CD8-positive, alpha-beta T cell (primary cell): ENCODE measurements at places on chromosomes 1 and 21. TPM values are rescaled to one million over a fixed set of nuclear protein-coding genes. Genes with fewer than 3 reads are reported as not detected.

DNA sequence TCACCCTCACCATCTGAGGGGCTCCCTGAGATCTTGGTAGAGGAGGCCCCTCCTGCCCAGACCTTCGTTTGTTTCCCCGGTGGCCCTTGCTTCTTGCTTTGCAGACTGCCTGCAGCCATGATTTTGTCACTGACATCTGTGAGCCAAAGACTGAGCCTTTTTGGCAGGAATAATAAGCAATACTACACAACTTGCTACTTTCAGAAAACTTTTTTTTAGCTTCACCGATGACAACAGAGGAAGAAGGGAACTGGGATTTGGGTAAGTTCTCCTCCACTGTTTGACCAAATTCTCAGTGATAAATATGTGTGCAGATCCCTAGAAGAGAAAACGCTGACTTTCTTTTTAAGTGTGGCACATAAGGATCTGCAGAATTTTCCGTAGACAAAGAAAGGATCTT is 11.7 kb upstream of the CD101 start:
- no peak for DNase-seq

DNA sequence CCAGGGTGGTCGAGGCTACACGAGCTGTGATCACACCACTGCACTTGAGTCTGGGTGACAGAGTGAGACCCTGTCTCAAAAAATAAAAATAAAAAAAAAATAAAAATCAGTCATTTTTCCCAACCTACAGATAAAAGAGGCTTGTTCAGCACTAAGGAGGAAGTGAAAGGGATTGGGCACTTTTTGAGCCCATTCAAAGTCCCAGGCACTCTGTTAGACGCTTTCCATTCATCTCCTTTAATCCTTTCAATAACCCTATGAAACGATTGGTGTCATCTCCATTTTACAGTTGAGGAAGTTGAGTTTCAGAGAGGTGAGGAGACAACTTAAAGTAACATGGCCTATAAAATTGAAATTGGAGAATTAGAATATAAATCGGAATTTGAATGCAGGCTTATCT is 10.4 kb upstream of the AGO4 start:
- DNase-seq: no peak

Gene PCAT6
- 0.92 TPM for total RNA-seq

DNA sequence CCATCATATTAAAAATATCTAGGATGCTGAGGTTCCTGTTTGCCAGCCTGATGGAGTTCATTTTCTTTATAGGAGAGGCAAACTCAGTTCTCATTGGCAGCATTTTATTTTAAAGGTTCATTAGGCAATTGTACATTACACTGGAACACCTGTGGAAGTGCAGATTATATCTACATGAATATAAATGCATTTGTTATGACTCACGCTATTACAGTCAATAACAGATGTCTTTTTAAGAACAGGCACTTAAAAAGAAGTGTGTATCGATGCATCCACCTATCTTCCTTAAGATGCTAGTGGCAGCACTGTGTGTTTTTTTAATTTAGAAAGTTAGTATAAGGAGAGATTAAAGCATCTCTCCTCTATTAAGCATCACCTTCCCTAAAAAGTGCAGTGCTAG is 276.5 kb downstream of the PRDM2 start:
- DNase-seq: no peak

DNA sequence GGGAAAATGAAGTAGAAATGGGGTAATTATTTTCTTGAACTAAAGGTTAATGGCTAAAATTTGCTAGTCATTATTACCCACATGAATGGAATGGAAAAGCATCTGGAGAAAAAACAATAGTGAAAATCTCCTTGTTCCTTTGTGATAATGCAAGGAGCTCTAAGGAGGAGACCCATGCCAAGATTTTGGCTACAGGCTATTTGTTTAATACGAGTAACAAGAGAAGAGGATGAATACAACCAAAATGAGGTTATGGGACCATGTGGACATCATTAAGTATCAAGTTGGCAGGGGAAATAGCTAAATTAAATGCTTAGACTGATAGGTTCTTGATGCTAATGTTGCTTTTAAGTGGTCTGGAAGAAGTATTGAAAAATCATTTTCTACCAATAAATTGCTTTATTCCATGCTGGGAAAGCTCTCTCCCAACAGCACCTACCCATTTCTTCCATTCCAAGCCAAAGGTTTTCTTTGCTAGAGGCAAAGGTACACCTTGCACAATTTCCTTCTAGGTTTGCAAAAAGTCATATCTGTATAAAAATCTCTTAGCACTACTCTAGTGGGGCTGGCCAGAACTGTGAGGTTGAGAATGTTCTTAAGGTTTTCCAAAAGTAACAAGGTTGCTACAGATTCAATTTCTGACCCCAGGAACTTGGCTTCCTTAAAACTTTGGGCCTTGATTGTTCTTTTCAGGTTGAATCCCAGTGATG is 100.2 kb downstream of the SMYD2 start:
- DNase-seq: no peak

DNA sequence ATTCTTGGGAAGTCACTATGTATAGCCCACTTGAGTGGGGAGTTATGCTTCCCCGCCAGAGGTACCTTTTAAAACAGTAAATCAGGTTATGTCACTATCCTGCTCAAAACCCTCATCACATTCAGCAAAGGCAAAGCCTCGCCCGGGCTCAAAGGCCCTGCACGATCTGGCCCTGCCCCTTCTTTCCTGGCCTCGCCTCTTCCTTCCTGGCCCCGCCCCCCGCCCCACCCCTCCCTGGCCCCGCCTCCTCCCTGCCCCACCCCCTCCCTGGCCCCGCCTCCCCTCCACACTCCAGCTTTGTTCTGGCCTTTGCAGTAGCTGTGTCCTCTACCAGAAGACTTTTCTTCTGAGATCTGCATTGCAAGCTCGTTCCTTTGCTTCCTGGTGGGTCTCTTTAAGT is 6.6 kb downstream of the LDLRAD2 start:
- DNase-seq: no peak

GRCh38 chr21:43755820-43756594 is 20.1 kb downstream of the CSTB start:
- no peak for DNase-seq

Gene OPRD1
- total RNA-seq: not detected

- DNase-seq: no peak
These were observed 48.5 kb downstream of the CAPN2 start for GRCh38 chr1:223760833-223761232.

- DNase-seq: no peak
These were observed 54.3 kb upstream of the GALNT2 start for GRCh38 chr1:230012741-230013140.

Gene TMEM59
- 125 TPM for total RNA-seq

Gene KCNK1
- not detected for total RNA-seq

Gene SH2D2A
- total RNA-seq: 85.6 TPM

DNA sequence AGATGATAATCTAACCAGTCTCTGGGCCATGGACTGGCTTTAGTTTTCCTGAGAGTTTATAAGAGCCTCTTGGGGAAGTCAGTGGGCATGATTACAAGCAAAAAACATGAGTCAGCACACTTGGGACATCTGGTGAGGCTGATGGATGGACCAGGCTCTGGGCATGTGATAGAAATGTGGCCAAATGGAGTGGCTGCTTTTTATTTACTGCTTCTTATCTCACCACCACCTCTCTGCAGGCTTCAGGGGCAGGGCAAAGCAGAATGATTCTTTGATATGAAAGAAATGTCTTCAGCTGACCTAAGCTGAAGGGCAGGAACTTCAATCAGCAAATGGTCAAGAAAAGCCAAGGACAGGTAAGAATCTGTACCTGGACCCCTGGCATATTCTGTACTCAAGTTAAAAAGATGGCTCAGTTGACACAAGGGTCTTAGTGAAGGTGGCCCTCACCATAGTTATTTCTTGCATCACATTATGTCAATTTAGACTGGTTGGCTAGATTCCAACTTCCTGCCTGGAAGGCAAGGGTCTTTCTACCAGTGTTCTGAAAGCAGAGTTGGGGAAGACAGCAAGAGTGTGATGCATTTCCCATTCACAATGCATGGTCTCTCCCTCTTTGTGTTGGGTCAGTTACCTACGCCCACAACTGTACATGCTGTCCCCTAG is 162.8 kb downstream of the FASLG start:
- no peak for DNase-seq

Gene CLDN14
- not detected for total RNA-seq

Gene RASAL2
- not detected for total RNA-seq

DNA sequence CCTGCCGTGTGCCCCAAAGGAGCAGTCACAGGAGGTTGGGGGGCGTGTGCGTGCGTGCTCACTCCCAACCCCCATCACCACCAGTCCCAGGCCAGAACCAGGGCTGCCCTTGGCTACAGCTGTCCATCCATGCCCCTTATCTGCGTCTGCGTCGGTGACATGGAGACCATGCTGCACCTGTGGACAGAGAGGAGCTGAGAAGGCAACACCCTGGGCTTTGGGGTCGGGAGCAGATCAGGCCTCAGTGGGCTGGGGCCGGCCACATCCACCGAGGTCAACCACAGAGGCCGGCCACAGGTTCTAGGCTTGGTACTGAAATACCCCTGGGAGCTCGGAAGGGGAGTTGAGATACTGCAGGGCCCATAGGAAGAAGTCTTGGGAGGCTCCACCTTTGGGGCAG is 23.5 kb downstream of the COL6A1 start:
- DNase-seq: peak; percentile 45

Gene FNDC10
- 1.6 TPM for total RNA-seq

GRCh38 chr1:232627645-232628334 is 2.1 kb downstream of the SIPA1L2 start:
- DNase-seq: no peak

GRCh38 chr1:109136766-109137165 is 22.9 kb downstream of the ELAPOR1 start:
- no peak for DNase-seq

Gene DMRTA2
- not detected for total RNA-seq

- no peak for DNase-seq
These were observed 89.6 kb downstream of the AK5 start for GRCh38 chr1:77371396-77371795.

Gene TAS1R1
- not detected for total RNA-seq

Gene PLA2G2C
- not detected for total RNA-seq

DNA sequence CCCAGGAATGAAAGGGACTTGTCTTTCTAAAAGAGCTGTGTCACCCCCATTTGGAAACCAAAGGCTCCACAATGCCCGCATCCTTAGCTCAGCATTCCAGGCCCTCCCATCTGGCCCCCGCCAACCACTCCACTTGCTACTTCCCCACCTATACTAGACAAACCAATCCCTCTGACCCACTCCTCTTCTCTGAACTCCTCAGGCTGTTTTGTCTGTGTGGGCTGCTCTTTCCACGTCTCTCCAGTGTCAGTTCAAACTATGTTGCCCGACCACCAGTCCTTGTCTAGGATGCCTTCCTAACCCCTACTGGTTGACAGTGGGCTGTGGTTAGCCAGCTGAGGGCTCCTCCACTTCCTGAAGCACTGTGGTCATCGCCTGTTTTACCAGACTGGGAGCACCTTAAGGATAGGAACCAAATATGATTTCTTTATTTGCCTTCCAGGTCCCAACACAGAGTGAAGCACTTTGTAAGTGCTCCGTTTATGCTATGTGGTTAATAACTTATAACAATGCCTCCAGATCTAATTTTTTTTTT is 8.1 kb upstream of the COA7 start:
- no peak for DNase-seq

- no peak for DNase-seq
These were observed 17.7 kb downstream of the FAF1 start for GRCh38 chr1:50942334-50942733.

DNA sequence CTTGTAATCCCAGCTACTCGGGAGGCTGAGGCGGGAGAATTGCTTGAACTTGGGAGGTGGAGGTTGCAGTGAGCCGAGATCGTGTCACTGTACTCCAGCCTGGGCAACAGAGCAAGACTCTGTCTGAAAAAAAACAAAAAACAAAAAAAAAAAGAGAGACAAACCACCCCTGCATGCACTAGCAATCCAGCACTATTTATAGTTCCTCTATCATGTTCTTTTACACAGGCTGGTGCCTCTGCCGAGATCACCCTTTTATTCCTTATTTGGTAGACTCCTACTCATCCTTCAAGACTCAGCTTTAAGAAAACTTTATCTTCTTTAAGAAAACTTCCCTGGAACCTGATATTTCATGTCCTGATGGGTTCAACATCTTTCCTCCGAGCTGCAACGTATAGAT is 10.8 kb downstream of the FMO5 start:
- no peak for DNase-seq

DNA sequence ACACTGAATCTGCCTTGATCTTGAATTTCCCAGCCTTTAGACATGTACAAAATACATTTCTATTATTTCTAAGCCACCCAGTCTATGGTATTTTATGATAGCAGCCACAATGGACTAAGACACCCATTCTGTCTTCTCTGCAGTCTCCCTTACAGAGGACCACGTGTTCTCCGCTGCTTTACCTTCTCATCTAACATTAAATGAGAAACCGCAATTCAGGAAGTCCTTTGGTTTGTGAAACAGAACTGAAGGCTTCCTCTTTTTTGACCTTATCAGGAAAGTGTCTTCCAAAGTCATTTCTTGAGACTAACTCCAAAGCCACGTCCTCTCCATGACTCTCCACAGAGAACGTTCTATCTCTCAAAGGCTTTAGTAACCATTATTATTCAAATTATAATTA is 560.1 kb downstream of the OMA1 start:
- DNase-seq: no peak

DNA sequence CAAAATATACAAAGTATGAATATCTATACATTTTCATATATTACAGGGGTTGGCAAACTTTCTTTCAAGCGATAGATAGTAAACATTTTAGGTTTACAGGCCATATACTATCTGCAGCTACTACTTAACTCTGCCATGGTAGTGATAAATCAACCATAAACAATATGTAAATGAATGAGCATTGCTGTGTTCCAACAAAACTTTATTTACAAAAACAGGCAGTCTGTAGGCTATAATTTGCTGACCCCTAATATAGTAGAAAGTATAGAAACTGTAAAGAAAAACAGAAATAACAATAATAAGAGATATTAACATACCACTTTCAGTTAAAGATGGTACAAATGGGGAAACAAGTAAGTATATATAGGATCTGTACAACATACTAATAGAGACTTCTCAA is 58.1 kb downstream of the COLGALT2 start:
- no peak for DNase-seq

- DNase-seq: peak; percentile 35
These were observed 16.0 kb downstream of the OR2T11 start for GRCh38 chr1:248618878-248619277.

DNA sequence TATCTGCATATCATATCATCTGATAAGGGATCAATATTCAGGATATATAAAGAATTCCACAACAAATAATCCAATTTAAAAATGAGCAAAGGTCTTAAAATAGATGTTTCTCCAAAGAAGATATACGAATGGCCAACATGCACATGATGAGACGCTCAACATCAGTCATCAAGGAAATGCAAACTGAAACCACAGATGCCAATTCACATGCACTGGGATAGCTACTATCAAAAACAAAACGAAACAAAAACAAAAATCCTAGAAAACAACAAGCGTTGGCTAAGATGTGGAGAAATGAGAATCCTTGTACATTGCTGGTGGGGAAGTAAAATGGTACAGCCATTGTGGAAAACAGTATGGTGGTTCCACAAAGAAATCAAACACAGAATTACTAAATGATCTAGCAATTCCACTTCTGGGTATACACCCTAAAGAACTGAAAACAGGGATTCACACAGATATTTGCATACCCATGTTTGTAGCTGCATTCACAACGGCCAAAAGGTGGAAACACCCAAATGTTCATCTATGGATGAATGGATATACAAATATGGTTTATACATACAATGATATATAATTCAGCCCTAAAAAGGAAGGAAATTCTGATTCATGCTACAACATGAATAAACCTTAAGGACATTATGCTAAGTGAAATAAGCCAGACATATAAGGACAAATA is 79.4 kb downstream of the PCSK9 start:
- no peak for DNase-seq

- no peak for DNase-seq
These were observed 2.5 kb downstream of the WNT9A start for GRCh38 chr1:227944931-227945890.

GRCh38 chr1:59716832-59717231 is 97.9 kb upstream of the HOOK1 start:
- DNase-seq: no peak
